ENCODE measurements at places on chromosomes 4 and X.

GRCh38 chrX:1656379-1656778 is 41.5 kb downstream of the ASMT start:
- DNase-seq = no peak

DNA sequence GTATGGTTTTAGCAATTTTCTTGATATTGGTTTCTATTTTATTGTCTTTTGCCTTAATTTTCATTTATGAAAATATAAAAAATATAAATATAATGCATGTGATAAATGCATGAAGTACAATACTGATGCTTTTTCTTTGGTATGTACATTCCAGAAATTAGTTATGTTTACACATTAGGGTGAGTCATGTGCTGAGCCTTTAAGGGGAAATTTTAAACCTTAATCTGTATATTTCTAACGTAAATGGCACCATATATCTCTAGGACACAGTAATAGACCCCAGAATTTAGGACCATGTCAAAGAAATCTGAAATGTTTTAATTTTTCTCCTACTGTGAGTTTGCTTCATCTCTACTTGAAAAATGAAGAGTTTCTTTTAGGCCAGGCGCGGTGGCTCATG is 117.8 kb upstream of the SPRY1 start:
- no peak for DNase-seq

- no peak for DNase-seq
Observed at GRCh38 chrX:100413229-100413628, 3.2 kb upstream of the PCDH19 start.

- DNase-seq = no peak
Observed at GRCh38 chr4:88660446-88661294, 37.0 kb downstream of the NAP1L5 start.

GRCh38 chrX:36804066-36804465 is 204.1 kb upstream of the FAM47C start:
- no peak for DNase-seq

Data from activated CD8-positive, alpha-beta memory T cell treated with anti-CD3 and anti-CD28 coated beads for 4 hours (primary cell).